ENCODE measurements at places on chromosomes 11 and 22.

DNA sequence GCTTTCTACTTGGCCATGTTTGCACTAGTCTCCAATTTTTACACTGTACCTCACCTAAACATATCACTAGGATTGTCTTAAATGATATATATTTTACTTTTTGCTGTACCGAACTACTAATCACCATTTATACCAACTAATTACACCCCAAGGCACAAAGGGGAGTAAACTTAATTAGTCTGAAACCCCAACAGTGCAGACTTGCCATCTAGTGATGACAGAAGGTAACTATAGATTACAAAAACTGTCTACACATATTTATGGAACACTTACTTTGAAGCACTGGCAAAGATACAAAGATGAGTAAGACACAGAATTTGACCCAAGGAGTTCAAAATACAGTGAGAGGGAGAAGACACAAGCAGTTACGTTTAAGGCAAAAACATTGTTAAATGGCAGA, 139.7 kb downstream of the CNTN5 start:
- no peak for DNase-seq

DNA sequence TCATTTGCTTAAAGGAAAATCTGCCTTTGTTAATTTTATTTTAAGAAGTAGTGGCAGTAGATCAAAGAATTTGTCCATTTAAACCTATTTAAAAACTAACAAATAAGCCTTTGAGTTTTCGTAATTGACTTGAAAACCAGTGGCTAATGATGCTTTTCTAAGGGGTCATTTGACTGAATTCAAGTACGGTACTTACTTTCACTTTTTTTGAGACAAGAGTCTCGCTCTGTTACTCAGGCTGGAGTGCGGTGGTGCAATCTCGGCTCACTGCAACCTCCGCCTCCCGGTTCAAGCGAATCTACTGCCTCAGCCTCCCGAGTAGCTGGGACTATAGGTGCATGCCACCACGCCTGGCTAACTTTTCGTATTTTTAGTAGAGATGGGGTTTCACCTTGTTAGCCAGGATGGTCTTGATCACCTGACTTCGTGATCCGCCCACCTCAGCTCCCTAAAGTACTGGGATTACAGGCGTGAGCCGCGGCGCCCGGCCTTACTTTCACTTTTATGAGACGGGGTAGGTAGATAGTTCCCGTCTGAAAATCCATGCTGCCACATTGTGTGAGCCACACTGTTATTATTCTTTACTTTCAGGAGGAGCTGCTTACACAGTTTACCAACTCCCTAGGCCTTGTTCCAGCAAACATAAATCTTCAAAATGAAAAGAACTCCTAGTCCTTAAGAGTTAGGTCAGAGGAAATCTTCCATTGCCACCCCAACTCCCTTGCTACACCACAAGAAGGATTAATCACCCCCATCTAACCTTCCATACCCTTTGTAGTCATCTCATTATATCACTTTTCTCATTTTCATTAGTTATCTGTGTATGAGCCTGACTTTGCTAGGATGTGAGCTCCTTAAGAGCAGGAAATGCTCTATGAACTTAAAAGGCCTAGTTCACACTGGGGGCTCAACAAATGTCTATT, 926.6 kb upstream of the CCDC90B start:
- no peak for DNase-seq

DNA sequence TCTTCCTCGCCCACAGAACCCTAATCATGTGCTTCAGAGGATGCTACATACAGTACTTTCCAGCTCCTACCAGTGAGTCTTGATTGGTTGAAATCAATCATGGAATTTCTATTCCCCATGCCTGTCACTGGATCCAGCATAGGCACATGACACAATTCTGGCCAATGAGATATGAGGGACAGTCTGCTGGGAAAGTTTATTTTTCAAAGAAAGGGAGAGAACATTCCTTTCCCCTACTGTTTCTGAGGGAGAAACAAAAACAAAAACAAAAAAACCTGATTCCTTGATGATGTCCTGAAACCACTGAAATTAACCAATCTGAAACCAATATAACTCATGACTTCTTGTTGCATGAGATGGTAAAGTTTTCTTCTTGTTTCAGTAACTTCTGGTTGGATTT, 3.3 kb upstream of the RCN1 start:
- no peak for DNase-seq

DNA sequence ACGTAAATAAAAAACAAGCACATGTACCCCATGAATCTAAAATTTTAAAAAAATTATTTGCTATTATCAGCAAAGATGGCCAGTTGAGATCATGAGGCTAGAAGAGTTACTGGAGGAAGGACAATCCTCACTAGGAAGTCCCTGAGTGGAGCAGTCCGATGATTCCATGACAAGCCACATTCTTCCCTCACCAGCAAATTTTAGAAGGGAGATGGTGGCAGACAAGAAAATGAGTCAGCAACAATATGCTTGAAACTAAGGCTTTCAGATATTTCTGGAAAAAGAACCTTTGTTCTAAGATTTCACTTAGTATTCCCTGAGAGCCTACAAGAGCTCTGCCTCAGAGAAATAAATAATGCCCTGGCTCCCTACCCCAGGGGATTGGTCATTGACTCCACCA, 34.9 kb downstream of the P4HA3 start:
- DNase-seq = no peak

DNA sequence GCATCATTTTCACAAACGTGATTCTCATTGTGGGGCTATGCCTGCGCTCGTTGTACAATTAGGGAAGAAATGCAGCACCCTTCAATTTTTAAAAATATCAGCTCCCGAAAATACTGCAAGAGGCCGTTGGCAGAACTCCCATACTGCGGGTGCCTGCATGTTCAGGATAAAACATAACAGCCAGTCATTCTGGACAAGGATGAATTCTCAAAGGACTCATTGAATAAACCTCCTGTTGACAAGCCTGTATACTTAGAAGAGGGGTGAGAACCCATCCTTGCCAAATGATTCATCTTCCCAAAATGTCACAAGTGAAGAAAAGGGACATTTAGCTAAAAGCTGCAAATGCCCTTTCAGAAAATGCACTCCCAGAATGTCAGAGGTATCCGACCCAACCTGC, 141.9 kb downstream of the CSNK2A3 start:
- no peak for DNase-seq

- DNase-seq = no peak
These were observed 112.1 kb upstream of the FGF3 start for GRCh38 chr11:69931060-69931910.

DNA sequence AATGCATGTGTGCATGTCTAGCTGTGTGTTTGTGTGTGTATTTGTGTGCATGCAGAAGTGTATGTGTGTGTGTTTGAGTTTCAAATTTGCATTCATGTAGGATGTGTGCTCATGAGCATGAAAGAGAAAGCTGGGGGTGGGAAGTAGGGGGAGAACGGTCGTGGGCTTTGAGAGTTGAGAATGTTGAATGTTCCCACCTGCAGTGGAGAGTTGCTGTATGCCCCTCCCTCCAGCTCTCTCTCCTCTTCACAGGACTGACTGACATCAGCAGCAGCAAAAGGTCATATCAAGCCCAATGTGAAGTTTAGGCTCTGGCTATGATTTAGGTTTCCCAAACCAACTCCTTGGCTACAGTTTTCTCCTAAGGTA, 63.8 kb upstream of the RRAS2 start:
- no peak for DNase-seq

DNA sequence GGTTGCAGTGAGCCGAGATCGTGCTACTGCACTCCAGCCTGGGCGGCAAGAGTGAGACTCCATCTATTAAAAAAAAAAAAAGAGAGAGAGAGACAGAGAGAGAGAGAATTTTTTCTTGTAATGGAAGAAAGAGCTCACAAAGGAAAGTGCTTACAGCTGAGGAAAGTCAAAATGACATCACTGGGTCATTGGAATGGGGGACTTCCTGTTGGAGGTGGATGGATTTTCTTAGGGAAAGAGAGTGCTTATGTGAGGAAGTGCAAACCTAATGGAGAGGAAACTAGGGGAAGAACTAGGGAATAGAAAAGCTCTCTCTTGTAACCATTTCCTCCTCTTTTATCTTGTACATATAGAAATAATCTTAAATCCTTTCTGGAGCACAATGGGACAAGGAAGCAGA, 6.3 kb upstream of the PIWIL4 start:
- no peak for DNase-seq

- no peak for DNase-seq
These were observed 52.5 kb downstream of the CD6 start for GRCh38 chr11:61023966-61024295.

- no peak for DNase-seq
These were observed 854.0 kb downstream of the BRD1 start for GRCh38 chr22:48973694-48974041.

Measured in Caki2 (cell line).